ENCODE measurements at places on chromosomes 2 and 18. TPM values are rescaled to one million over a fixed set of nuclear protein-coding genes. Genes with fewer than 3 reads are reported as not detected.

- DNase-seq: no peak
Measured at GRCh38 chr2:119377993-119378345, 11.2 kb downstream of the DBI start.

Gene UPP2
- not detected for total RNA-seq

DNA sequence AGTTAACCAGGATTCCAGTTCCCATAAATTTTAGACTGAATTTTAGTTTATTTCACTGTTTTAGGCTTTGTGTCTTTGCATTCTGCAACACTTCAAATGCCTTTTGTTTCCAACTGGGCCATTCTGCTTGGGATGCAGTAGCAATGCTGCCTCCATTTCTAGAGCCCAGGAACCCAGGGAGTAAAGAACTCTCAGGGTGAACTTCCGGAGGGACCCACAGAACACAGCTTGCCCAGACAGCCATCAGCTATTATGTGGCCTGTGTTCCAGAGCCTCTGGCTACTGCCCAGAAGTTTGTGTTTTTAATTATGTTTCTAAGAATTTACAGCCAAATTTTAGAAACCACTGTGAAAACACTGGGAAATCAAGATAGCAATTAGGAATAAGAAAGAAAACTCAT, 145.1 kb downstream of the TMEM163 start:
- no peak for DNase-seq

GRCh38 chr2:102057502-102058292, 65.9 kb downstream of the IL1R2 start:
- no peak for DNase-seq

Gene ECEL1
- not detected for total RNA-seq

DNA sequence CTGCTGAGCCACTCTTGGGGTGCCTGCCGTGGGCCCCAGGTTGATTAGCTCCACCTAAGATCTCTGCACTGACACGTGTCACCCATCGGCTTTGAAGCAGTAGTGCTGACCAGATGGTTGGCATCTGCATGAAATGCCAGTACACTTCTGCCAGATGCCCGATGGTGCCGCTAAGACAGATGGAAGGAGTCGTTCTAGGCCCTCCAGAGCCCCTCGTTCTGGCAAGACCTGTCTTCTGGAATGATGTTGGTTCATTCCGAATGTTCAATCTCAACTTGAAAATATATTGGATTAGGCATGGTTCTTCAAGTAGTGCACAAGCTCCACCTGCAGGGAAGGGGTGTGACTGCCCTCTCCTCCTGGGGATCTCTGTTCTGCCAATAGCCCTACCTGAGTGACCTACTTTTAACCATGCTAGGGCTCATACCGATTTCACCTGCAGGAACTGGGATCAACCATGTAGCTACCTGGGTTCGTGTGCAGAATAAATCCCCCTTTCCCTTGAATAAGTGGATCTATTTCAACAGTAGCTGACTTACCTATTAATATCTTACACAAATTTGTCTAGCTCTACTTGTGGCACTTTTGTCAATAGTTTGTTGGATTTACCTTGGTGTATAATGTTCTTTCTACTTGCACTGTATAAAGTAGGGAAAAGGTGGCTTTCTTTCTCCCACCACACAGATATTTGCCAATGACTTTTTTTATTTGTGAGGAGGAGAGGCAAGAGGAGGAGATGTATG, 342.6 kb downstream of the CTNNA2 start:
- no peak for DNase-seq

Gene ALPG
- total RNA-seq: not detected

GRCh38 chr18:43175257-43175656, 59.8 kb upstream of the RIT2 start:
- no peak for DNase-seq

DNA sequence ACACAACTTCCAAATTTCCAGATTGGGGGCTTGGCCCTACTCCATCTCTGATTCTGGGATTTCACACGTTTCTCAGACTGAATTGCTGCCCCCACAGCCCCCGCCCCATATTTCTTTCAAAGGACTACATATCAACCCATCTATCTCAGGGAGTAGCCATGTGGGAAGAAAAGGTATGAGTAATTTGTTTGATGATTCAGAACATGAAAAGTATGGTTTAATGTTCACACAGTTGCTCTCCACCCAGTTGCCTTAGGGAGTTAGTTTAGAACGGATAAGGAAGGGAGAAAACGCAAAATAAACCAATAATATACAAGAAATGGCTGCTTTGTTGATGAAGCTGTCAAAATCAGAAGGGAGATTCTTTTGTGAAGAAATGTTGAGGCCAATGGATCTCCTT, 145.1 kb downstream of the PIEZO2 start:
- DNase-seq: no peak

All from esophagus squamous epithelium (tissue), 5 donors.